Stimulated activated CD4-positive, alpha-beta T cell treated with anti-CD3 and anti-CD28 coated beads, Interleukin-1b, Interleukin-23, amount 100 ng/mL, for 1 hour (primary cell): ENCODE measurements at places on chromosomes 11 and 22.

GRCh38 chr22:17234144-17234623 lies 14.9 kb upstream of the ADA2 start:
- DNase-seq, result no peak

GRCh38 chr11:95289378-95290101 lies 58.5 kb upstream of the SESN3 start:
- DNase-seq, result no peak

- DNase-seq, result no peak
These were observed 556.5 kb downstream of the INSC start for GRCh38 chr11:15671216-15671615.

GRCh38 chr22:30212363-30212995 lies 34.1 kb downstream of the LIF start:
- no peak for DNase-seq

- DNase-seq, result no peak
These were observed 12.1 kb downstream of the MAPK8IP2 start for GRCh38 chr22:50612528-50613221.
